NCI-H69 (cell line): ENCODE measurements at places on chromosomes 5 and 9.
A peak's percentile ranks its signal among the peaks of the same experiment; 100 is the strongest.

DNA sequence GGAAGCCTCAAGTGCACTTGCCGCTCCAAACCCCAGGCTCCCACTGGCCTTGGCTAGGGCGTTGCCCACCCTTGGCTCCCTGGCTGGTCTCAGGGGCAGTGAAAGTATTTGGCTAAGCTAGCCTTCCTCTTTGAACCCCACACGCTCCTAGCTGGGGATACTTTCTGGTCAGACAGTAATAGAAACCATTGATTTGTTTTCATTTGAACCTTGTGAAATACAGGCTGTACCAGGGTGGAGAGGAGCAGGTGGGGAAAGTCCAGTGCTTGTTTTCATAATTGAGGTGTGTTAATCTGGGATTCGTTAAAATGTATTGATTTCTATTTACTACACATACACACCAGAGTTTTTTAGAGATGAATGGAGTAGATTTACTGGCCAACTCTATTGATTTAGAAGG is 45.9 kb upstream of the TRMT10B start:
- no peak for DNase-seq

GRCh38 chr5:149141957-149142851 is 911 bp downstream of the ABLIM3 start:
- DNase-seq = peak; percentile 51

- no peak for DNase-seq
Observed at GRCh38 chr5:17355586-17356346, 138.3 kb downstream of the BASP1 start.

DNA sequence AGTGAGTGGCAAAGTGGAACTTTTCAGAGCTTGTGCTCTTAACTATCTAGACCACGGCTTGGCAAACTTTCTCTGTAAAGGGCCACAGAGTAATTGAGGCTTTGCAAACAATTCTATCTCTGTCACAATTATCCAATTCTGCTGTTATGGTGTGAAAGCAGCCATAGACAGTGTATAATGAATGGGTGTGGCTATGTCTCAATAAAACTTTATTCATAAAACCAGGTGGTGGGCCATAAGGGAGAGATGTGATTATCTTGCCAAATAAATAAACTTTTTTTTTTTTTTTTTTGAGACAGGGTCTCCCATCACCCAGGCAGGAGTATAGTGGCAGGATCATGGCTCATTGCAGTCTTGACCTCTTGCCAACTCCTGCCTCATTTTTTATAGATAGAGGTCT is 78.7 kb upstream of the GNA14 start:
- DNase-seq = peak; percentile 63

DNA sequence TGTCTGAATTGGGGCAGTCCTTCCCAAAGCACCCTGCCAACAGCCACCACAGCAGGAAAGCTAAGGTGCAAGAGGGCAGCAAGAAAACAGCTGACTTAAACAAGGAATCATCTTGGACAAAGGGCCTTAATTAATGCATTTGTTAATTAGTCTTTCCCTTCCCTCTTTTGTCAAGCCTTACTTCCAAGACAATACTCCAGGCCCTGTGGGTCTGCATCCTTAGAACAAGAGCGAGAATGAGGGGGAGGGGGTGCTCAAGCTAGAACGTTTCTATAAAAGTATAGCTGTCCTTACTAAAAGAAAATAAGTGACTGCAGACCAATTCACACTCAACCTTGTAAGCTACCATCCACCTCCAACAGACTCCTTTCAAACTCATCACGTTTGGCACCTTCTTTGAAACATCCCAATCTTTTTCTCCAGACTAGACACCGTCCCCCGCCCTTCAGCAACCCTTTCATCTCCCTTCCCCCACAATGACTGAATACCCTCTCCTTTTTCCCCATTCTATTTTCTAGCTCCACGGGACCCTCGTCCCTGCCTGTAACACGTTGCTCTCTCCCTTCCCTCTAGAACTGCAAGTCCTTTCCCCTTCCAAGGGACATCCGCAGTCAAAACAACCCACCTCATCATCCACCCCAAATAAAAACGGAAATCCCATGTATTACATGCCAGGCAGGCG is 85.7 kb upstream of the RNF38 start:
- DNase-seq = peak; percentile 43

DNA sequence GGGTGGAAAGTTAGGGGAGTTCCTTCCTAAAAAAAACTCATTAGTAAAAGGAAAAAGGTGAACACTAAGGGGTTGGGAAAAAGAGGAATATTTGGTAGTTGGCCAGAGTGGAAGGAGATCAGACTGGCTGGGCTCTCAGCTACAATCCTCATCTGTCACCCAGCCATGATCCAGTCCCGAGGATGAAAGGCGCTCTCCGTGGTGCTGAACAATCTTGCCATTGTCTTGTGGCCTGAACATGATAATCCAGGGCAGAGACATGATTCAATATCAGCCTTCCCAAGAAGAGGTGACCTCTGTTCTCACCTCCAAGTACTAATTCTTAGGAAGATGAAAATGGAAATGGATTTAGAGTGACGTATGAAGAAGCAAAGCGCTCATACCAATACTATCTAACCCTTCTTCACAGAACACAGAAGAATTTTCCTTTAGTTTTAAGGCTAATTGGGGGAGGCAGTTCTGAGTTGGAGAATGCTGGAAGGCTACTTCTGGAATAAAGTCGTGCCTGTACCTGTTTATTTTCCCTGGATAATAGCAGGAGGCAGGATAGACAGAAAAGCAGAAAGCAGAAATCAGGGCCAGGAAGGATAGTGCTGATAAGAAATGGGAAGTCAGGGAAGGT is 36.6 kb upstream of the MYORG start:
- no peak for DNase-seq

DNA sequence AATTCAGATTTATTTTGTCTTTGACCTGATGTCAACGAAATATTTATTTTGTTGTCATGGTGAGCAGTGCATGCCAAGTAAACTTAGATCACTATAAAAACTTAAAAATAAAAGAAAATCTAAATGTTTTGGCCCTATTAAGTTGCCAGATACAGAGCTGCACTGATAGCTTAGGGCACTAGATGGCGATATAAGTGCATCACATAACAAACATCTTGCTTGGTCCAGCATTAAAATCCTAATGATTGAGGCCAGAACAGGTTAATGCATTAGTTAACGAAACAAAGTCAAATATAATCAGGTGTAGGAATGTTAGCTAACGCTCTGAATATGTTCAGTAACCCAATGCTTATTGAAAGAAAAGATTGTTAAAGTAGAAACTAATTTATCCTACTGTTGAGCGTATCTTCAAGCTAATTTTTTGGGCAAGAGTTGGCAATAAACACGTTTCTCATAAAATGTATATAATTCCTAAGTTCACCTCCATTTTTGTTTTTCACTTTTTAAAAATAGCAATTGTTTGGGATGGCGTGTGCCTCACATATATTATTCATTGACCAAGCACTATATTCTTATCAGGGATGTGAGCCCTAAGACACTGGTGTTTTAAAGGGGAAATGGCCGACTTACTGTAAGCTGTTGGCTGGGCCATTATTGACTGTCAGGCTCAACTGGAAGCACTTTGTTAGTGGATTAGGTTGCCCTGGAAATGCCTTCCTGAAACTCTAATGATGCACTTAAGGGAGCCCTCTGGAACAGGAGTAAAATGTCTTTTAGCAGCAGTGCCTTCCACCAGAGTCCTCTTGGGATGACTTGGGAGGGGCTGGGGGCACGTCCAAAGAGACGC is 33.3 kb downstream of the KCTD16 start:
- DNase-seq = peak; percentile 95

- peak; percentile 81 for DNase-seq
Observed at GRCh38 chr5:67095346-67096171, 101.0 kb downstream of the CD180 start.

- peak; percentile 48 for DNase-seq
Observed at GRCh38 chr9:129702589-129703520, 37.4 kb downstream of the PRRX2 start.

DNA sequence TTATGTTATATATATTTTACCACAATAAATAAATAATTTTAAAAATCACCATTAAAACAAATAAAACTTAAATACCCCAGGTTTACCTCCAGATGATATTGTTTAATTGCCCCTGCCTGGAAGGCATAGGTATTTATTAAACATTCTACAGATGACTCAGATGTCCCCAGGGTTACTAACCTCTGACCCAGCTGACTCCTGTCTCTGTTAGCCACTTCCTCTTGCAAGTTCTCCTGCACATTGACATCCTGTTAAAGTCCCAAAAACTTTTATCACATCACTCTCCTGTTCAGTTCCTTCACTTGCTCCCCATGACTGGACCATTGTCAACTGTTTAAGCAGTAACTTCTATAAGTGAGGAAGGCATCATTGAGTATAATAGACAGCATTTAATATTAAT is 37.0 kb upstream of the RAB3C start:
- no peak for DNase-seq

DNA sequence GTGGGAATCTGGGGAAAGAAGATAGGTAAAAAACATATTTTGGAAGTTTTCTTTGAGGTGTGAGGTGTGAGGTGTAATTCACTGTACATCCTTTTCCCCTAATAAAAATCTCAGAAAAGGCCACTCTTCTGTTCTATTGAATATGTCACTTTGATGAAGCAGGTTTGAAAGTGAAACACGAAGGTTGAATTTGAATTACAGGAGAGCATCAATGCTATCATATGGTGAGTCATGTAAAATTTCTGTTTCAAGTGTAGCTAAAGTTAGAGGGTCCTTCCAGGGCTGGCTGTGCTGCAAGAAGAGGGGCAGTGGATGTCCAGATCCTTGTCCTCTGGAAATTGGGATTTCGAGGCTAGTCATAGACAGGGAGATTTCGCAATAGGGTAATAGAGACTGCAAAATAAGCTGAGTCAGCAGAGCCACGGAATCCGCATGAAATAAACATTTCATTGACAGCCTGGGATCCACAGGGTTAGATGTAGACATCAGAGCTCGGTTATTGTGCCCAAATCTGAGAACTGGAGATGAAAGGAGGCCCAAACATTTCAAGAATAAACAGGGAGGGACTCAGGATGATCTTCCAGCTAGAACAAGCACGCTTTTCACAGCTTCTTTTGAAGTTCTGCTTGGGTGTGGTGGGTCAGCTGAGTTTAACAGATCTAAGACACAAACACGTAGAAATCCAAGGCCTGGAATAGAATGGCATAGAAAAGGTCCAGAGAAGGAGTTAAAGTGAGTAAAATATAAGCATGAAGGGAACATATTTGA is 194.4 kb upstream of the CDKN2B start:
- no peak for DNase-seq

- peak; percentile 11 for DNase-seq
Observed at GRCh38 chr5:8247049-8247899, 378.3 kb downstream of the MTRR start.

DNA sequence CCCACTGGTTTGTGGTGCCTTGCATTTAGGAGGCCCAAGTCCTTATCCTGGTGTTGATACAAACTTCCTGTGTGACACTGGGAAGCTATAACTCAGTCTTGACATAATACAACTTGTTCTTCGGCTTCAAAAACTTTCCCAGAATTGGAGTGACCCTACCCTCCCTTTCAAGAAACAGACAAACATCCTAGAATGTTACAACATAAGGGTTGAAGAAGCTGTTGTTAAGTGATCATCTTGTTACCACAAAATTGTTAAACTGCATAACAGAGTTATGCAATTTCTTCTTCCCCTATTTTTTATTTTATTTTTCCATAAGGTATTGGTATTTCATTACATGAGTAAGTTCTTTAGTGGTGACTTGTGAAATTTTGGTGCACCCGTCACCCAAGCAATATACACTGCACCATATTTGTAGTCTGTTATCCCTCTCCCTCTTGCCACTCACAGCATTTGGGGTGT is 21.3 kb downstream of the TLR4 start:
- DNase-seq = no peak

- DNase-seq = no peak
Observed at GRCh38 chr5:75522025-75522424, 10.3 kb downstream of the POLK start.

DNA sequence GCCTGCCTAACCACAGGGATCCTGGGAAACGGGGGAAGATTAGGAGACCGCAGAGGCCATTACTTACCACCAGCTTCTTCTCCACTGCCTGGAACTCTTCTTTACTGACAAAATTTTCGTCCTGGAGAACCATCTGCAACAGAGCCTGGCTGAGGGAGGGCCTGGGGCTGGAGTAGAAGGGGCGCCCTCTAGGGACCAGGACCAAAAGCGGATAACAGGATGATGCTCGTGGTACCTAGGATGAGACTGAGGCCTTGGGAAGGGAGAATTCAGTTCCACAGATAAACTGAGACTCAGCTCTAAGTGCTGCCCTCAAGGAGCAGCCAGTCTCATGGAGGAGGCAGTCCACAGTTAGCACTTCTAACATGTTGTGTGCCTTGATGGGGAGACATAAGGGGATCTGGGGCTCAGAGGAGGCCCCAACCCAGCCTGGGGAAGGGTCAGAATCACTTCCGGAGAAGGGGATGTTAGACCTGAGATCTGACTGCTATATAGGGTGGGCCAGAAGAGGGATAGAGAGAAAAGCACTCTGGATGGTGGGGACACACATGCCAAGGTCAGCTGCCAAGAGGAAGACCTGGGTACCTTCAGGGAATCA is 1.2 kb downstream of the SPATA24 start:
- DNase-seq = peak; percentile 62

DNA sequence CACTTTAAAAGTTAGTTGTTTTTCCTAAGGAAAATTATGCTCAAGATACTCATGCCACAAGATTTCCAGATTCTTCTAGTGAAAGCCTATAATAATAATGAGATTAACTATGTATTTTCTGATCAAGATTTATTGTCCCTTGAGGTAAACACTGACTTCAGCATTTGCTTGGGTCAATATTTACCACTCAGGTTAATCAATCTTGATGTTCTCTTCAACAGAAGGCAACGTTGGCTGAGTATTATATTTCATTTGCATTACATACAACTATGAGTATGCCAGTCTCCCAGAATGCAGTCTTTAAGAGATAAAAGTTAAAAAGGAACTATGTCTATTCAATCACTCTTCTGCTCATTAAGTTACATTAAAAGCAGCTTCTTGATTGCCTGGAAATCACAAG is 115.6 kb downstream of the GPR21 start:
- peak; percentile 61 for DNase-seq

- peak; percentile 8 for DNase-seq
Observed at GRCh38 chr5:148532969-148533670, 121.2 kb downstream of the HTR4 start.

DNA sequence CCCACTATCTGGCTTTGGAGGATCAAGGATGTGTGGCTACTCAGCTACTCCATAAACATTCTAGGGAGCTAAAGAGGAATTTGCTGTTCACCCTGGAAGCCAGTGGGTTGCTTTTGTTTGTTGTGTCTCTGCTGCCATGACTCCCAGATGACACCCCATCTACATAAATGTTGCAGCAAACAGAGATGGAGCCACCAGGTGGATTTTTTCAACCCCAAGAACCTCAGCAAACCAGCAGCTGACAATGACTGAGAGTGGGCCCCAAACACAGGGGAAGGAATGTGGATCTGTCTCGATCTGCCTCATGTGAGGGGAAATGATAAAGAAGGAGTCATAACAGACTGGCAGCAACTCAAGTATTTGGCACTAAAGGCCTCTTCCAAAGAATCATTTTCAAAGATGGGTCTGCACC is 132.7 kb upstream of the TNC start:
- DNase-seq = no peak

- no peak for DNase-seq
Observed at GRCh38 chr5:132182359-132183040, 45.2 kb downstream of the P4HA2 start.

DNA sequence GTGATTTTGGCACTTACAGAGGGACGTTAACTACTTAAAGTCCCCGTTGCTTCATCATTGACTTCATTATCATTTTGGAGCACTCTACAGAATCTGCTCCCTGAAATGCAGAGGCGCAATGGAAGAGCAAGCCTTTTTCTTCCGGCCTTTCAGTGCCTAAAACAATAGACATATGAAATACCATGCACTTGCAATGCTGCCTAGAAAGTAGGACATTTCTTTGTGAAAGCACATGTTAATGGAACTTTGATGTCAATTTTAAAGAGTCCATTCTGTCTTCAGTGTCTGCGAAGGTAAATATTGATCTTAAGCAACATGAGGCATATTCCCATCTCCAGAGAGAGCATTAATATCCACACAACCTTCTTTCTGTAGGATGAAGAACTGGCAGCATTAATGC is 36.3 kb downstream of the ITGA2 start:
- no peak for DNase-seq
